ENCODE measurements at places on chromosomes 13 and 19. TPM values are rescaled to one million over a fixed set of nuclear protein-coding genes. Genes with fewer than 3 reads are reported as not detected.
A peak's percentile ranks its signal among the peaks of the same experiment; 100 is the strongest.

DNA sequence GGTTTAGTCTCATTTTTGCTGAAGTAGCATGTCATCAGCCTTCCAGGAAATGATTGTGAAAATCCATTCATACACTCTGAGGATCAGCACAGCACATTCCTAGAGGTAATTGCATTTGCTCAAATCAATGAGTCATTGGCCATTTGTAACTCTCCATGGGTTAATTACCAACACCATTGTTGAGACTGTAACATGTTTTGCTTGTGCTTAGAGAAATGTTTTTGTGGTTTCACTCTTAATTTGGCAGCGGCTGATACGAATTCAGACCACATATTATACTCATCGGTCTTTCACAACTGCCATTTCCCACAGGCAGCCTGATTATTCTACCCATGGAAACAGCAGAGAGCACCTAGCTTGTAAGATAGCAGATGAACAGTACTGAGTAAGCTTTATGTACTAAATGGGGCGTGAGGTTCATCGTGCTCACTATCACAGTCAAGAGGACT, 110.3 kb downstream of the NHLRC3 start:
- DNase-seq = no peak

DNA sequence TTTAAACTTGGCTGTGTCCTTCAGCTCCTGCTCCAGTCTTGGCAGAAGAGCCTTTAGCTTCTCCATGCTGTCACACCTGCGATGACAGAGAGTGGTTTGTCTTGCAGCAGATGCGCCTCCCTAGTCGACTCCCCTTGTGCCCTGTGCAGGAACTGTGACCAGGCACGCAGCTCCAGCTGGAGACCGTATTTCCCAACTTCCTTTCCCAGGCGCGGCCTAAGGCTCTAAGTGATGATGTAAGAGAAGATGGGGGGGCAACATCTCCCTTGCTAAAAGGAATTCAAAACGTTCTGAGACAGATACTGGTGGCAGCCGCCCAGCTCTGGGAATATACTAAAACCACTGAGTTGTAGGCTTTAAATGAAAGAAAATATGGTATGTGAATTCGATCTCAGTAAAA, 16.3 kb downstream of the DCUN1D2 start:
- peak; percentile 66 for DNase-seq

- peak; percentile 98 for DNase-seq
These were observed 2.9 kb downstream of the ETV2 start for GRCh38 chr19:35644206-35644986.

GRCh38 chr13:94822356-94822755, 110.0 kb upstream of the SOX21 start:
- no peak for DNase-seq

DNA sequence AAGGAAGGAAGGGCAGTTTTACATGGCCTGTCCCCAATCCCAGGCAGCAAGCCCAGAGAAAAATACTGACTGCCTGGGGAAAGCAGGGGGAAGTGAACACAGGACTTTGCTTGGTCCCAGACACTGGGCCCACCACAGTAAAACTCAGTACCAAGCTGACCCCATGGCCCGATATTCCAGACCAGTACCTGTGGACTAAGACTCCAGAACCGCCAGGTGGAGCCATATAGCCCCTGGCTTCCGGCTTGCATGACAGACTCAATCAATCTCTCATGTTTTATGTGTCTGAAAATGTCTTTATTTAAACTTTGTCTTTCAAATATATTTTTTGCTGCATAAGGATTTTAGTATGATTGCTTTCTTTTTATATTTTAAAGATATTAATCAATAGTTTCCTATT, 767.9 kb upstream of the SLITRK6 start:
- no peak for DNase-seq

DNA sequence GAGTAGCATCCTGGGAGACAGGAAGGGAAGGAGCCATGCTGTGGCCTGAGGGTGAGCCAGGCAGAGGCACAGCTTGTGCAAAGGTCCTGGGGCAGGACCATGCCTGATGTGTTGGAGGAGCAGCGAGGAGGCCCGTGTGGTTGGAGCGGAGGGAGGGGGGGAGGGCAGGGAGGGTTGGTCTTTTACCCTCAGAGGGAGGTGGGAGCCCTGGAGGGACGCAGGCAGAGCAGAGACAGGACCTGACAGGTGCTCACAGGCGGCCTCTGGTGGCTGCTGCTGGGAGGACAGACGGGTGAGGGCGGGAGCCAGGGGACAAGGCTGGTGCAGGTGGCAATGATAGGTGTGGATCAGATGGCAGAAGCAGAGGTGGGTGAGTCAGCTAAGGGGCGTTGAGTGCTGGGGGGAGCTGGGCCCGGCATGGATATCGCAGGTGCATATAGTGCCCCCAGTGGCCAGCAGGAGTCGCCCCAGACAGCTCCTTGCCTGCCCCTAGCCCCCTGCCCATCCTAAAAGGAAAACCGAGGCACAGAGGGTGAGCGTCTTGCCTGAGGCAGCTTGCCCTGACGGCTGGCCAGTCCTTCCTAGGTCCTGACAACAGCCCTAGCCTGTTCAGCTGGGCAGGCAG, 9.8 kb upstream of the GNA15 start:
- DNase-seq = peak; percentile 74

GRCh38 chr19:35013820-35014754, 14.0 kb downstream of the GRAMD1A start:
- DNase-seq = no peak

- no peak for DNase-seq
These were observed 1.6 kb downstream of the ZNF730 start for GRCh38 chr19:23118400-23118799.

NPAS1 gene
- total RNA-seq = not detected

TPTE2 gene
- total RNA-seq = not detected

All from Right ventricle myocardium superior (tissue), 1 donor.